Hematopoietic multipotent progenitor cell (in vitro differentiated cells): ENCODE measurements at places on chromosomes 3 and 15.

GRCh38 chr3:42668413-42668760 is 14.9 kb downstream of the ZBTB47 start:
- DNase-seq: no peak

DNA sequence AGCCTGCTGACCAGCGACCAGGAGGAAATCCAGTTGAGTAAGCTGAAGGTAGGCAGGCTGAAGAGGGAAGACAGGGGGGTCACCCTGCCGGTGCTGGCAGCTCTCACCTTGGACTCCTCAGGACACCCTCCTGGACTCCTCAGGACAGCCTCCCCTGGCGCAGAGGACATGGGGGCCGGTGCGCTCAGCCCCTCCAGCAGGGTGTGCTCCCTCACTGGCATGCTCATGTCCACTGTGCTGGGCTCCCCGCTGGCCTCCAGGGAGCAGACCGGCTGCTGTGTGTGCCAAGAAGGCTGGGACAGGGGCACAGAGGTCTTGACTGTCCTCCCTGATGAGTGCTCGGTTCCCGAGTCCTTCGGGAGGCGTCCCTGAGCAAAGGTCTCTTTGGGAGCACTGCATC is 183.6 kb downstream of the ATP10A start:
- no peak for DNase-seq

- no peak for DNase-seq
These were observed 775.1 kb upstream of the CFAP20DC start for GRCh38 chr3:59824876-59825275.

DNA sequence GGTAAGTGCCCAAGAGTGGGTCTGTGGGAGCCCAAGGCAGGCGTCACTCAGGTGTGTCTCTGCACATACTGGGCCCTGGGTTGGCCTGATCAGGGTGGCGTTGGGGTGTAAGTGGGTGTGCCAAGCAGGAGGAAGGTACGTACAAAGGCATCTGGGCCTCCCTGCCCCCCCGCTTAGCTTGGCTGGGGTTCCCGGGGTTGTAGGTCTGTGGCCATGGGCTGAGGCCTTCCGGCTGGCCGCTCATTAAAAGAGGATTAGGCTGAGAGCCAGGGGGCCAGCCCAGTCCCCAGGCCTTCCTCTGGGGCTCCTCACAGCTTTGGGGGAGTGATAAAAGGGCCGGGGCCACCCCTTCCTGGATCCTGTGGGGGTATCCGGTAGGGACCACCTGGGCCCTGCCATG is 13.3 kb downstream of the SEMA3F start:
- no peak for DNase-seq

DNA sequence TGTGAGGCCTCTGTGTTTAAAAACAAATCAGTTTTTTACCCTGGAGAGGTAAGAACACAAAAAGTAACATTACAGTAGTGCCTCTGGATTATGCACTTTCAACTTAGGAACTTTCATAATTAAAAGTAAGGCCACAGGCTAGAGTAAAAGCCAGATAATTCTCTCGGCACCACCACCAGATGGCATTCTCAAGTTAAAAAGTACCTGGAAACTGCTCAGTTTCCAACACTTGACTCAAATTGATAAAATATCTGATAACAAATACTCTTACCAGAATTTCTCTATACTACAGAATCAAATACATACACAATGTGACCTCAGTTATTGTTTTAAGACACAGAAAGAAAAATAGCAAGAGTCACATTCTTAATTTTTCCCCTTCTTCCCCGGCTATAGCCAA is 19.9 kb downstream of the SPICE1 start:
- no peak for DNase-seq
